ENCODE measurements at places on chromosomes 1 and 21.

DNA sequence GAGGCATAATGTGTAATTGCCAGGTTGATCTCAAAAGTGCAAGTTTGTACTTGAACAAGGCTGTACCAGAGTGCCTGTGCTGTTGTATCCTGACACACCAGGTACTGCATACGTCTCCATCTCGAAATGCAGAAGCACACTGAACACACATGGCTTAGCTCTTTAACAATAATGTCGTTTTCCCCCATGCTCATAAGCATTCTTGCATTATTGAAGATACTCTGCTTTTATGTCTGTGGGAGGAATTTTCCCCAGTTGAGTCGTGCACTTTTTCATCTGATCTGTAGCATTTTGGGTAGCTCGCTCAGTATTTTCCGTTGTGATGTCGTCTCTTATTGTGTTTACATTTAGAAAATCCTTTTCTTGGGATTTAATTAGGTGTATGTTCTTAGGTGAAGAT is 98.7 kb downstream of the PCBP3 start:
- no peak for DNase-seq

- DNase-seq, result no peak
Measured at GRCh38 chr1:172448995-172449584, 5.2 kb upstream of the PIGC start.

GRCh38 chr1:102851616-102852015 is 256.7 kb downstream of the COL11A1 start:
- no peak for DNase-seq

- no peak for DNase-seq
Measured at GRCh38 chr1:175377394-175377793, 184.8 kb upstream of the KIAA0040 start.

DNA sequence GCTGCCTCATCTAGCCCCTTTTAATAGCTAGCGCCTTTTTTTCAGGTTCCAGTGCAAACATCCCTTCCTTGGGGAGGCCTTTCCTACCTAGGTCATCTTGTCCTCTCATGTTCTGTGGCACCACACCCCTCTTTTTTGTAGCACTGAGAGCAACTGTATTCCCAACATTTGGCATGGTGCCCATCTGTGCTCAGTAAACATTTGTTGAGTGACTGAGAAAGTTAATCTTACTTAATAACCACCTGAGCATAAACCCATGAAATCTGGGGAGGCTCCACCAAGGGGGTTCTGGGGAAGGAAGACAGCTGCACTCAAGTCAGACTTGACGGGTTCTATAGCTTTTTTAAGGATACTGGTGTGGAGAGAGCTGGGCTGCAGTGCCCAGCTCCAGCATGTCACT is 90.0 kb downstream of the NOS1AP start:
- no peak for DNase-seq

- DNase-seq, result peak; percentile 94
Measured at GRCh38 chr1:155134880-155135414, 705 bp upstream of the SLC50A1 start.

DNA sequence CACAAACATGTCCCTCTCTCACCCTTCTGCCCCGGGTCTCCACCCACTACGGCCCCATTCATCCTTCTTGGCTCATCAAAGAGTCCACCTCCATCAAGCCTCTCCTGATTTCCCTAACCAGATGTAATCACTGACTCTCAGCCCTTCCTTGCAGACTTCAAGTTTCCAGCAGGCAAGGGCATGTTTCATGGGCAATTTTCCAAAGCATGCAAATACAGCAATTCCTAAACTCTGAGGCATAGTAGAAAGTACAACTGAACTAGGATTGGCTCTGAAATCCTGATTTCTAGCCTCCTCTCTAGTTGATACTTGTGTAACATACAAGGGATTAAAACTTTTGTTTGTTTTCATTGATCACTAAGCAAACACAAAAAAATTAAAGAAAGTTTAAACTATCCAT is 109.1 kb upstream of the GADD45A start:
- peak; percentile 90 for DNase-seq

GRCh38 chr1:177209357-177209756 is 38.6 kb downstream of the BRINP2 start:
- DNase-seq, result peak; percentile 100

- no peak for DNase-seq
Measured at GRCh38 chr21:46125846-46126301, 28.0 kb downstream of the COL6A2 start.

GRCh38 chr1:185520188-185520920 is 203.3 kb upstream of the IVNS1ABP start:
- no peak for DNase-seq

DNA sequence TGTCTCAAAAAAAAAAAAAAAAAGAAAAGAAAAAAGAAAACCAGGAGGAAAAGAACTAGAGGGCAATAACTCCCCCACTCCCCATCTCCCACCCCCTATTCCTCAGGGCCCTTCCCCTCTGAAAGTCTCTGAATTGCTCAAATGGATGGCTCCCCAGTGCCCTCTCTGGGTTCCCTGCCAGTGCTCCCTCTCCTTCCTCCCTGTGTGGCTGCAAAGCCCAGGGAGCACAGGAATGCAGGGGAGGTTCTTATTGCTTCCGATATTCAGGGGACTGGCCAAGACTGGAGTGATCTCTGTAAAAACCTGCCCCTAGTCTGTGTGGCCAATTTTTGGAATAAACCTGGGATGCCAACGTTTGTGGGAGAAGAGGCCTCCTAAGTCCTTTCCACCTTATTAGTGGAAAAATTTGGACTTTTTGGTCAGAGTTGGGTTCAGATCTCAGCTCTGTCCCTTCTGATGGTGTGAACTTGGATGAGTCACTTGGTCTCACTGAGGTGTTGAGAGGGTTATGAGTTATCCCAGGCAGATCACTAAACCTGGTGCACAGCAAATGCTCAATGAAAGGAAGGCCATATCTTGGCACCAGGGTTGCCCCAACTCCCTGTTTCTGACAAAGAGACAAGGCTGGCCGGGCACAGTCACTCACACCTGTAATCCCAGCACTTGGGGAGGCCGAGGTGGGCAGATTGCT is 13.4 kb upstream of the ARHGEF10L start:
- no peak for DNase-seq

- peak; percentile 43 for DNase-seq
Measured at GRCh38 chr1:86948212-86948611, 33.8 kb downstream of the HS2ST1 start.

DNA sequence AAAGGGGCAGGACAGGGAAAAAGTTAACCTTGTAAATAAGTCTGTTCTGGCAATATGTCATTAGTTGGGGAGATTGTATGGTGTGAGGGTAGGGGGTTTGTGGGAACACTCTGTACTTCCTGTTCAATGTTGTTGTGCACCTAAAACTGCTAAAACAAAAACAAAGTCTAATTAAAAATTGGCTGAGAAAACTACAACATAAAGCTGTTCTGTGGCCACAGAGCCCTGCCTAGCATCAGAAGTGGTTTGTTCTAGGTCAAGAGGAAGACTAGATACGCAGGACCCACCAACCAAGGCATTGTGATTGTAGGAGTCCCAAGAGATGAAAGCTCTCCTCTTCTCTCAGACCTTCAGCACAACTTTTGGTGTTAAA is 81.0 kb upstream of the LRRC8D start:
- no peak for DNase-seq

DNA sequence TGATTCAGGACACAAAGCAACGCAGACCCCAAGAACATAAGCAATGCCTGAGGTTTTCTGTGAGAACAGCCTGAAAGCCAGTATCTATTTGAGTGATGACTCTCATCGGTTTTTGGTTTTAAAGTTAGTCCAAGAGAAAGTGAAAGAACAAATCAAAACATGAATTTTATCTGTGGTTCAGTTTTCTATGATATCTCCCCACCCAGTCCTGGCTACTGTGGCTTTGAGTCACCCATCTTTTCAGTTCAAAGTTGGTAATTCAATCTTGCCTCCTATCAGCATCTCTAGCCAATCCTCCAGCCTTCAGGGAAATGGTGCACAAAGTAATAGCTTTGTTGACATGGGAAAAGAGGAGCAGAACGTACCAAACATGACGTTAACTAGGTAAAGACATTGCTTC is 40.5 kb upstream of the KRTAP19-8 start:
- DNase-seq, result peak; percentile 41

- DNase-seq, result no peak
Measured at GRCh38 chr1:74512170-74512915, at the start of gene LRRC53. Gene LRRC53, minus strand, starts transcription at chr1:74512611. Its CDS starts 29,262 bp downstream, at chr1:74483349.

DNA sequence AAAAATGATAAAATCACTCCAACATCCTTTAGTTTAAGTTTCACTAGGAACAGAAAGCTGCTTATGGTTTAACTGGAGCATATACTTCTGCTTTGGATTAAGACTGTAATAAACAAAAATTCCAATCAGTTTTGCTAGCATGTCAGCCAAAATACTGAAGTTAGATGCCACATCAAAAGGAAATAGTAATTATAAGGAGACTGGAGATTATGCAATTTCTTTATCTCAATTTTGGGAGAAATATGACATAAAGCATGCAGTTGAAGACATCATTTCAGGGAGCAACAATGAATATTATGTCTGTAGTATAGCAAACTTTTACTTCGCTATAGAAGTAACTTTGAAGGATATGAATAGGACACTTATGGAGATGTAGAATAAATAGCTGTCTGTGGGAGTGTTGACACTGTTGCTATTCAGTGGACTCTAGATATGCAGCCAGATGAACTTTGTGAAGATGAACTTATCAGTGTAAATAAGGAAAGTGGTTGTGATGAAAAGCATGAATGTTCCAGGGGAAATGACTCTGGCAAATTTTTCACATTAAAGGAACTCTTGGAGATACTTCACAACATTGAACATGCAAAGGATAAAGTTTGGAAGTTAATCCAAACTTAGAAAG is 107.8 kb downstream of the RABGAP1L start:
- no peak for DNase-seq

DNA sequence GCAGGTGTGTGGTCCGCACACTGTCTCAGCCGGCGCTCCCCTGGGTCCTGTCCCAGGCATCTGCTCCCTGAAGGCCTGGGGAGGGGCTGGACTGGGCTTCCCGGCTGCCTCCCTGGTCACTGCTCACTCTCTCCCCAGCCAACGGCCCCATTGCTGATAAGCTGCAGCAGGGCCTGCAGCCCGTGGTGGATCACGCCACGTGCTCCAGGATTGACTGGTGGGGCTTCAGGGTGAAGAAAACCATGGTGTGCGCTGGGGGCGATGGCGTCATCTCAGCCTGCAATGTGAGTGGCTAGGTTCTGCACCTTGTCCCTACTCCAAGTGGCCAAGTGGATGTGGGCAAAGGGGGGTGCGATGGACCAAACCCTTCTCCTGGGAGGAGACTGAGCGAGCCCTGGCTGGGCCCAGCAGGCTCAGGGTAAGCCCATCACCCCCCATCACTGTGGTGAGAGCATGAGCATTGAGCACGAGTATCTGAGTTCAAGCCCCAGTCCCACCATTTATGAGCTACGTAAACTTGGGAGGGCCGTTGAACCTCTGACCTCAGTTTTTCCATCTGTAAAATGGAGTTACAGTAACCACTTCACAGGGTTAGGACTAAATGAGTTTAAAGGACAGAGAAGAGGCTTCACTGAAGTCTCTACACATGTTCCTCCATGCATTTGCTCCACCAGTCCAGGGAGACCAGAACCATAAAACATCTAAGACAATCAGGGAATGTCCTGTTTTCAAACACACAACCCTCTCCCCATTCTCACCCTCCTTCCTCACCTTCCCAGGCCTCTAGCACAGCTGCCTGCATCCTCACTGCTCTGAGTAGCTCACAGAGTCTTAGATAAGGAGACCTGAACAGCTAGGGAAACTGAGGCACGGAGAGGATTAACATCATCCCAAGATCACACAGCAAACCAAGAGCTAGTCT is 6.5 kb downstream of the CTRC start:
- no peak for DNase-seq

GRCh38 chr1:97139512-97139911 is 417.9 kb downstream of the PTBP2 start:
- DNase-seq, result peak; percentile 63

DNA sequence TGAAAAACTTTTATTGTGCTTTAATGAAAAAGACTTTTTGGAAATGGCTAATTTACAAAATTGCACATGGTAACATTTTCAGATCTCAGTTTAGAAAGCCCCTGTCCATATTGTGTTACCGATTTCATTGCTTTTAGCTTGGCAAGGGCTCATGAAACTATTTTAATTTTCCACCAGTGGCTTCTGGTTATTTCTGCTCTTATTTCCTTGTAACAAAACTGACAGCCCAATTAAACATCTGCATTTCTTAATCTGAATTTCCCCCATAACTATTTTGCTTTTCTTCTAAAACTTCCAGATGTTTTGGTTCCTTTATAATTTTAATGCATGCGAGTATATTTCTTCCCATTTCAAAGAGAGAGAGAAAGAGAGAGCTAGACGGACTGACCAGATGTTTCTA is 264.8 kb downstream of the PTPRC start:
- DNase-seq, result no peak

DNA sequence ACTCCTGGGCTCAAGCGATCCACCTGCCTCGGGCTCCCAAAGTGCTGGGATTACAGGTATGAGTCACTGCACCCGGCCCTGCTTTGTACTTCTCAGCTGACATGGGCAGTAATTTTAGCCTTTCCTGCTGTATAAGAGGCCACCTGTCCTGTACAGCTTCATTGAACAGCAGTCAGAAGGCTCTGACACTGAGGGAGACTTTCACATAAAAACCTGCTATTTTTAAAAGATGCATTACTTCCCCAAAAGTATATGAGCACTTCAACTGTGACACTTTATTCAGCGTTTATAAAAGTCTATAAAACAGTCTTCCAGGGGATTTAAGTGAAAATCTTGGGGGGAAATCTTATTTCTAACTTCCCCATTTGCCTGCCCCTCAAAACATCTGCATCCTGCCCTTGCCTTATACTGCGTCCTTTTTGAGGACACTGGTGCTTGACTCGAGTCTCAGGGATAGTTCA is 17.6 kb downstream of the RNU5D-1 start:
- no peak for DNase-seq

GRCh38 chr1:223006917-223007648 is 136.0 kb downstream of the TLR5 start:
- no peak for DNase-seq

- no peak for DNase-seq
Measured at GRCh38 chr1:210588946-210589345, 260.2 kb downstream of the HHAT start.

DNA sequence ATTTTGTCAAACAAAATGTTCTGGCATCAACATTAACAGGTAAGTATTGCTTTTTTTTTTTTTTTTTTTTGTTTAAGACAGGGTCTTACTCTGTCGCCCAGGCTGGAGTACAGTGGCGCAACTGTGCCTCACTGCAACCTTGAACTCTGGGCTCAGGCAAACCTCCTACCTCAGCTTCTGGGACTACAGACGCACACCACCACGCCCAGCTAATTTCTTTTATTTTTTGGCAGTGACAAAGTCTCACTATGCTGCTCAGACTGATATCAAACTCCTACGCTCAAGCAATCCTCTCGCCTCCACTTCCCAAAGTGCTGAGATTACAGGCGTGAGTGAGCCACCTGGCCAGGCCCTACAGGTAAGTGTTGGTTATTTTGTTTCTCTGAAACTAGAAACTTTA is 2.4 kb downstream of the TUT4 start:
- DNase-seq, result no peak

All from fibroblast of the aortic adventitia (primary cell).